Right forelimb (tissue), 1 donor: ENCODE measurements at places on chromosomes 3 and 15.

DNA sequence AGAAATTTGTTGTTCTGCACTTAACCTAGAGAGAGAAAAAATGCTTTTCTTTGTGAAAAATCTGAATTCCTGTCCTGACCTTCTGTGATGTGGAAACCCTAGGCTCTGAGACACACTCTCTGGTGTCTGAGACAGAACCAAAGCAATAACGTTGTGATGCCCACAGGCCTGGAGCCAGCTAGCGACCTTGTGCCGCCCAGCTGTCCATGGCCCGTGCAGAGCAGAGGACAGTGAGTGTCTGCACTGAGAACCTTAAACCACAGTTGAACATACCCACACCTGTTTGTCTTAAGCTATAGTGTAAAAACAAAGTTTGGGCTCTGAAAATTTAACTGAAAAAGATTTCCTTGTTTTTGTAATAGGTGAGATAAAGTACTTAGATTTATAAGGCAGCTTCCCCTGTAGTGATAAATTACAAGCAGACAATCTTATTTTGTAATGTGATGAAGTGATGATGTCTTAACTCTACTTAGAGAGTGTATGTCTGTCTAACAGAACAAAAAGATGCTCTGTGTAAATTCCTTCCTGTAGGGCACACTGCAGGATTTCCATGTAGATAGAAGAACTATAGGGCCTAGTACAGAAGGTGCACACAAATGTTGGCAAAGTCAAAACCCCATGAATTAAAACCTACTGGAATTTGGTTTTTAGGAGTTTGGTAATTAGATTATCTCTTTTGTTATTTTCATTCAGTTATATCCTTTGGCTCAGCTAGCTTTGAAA lies 62.7 kb downstream of the SNRK start:
- no peak for DNase-seq

DNA sequence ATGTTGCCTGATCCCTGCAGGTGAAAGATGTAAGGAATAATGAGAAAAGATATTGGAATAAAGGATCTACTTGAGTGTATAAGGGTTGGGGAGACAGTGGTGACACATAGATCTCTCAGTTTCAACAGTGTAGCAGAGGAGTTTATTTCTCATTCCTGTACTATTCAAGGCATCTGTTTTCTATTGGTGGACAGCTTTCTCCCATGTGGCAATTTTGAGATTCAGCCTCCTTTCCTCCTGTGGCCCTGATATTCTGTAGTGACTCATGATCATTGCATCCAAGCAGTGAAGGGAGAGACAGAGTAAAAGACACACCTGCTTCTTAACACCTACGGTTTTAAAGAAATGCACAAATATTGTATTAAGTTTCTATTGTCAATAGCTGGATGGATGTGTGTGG lies 327.6 kb downstream of the GRM7 start:
- no peak for DNase-seq

DNA sequence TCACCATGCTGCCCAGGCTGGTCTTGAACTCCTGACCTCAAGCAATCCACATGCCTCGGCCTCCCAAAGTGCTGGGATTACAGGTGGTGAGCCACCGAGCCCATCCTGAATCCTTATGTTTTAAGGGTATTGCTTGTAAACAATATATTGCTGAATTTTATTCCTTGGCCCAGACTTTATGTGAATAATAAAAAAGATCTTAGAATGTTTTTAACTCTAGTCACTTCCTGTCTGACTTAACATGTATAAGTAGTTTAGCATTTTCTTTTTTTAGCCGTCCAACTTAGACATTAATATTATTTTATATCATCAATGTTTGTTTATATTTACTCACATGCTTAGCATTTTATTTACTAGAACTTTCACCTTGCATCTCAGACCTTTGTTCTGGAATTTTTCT lies 9.2 kb upstream of the EIF2B5 start:
- DNase-seq = no peak

GRCh38 chr3:124760601-124761000 lies 30.3 kb downstream of the UMPS start:
- DNase-seq = no peak

- DNase-seq = no peak
Observed at GRCh38 chr3:132629928-132630327, 29.7 kb downstream of the ACAD11 start.

DNA sequence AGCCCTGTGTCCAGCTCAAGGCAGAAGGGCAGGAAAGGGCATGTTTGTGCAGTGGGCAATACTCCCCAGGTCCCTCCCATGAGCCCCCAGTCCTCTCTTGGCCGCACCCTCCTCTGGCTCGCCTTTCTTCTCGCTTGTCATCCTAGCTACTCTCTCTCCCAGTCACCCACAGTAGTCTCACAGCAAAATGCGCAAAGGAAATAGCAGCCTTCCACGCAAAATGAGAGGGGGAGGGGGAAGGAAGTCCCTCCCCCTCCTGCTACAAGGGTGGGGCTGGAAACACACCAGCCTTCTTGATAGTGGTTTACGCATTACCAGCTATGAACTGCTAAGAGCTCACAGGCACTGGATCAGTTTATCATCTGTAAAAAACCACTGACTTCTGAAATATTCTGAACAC lies 83.8 kb downstream of the GADL1 start:
- no peak for DNase-seq

DNA sequence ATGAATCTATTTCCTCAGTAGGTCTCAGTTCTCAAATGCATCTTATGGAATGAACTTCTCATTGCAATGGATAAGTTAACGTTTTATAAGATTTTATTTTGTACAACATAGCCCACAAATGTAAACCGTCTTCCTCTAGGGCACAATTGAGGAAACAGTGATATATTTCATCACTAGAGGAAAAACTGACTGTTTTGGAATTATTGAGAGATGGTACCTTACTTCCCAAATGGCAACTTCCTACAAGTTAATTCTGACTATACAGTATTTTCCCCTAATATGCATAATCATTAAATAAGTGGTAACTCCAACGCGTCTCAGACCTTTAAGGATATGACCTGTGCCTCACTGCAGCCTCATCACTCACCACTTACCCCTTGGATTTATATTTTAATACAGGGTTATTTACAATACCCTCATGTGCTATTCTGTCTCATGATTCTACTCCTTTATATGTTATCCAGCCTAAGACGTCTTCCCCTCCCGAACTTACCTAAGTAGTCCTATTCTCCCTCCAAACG lies 13.3 kb downstream of the GABPB1 start:
- no peak for DNase-seq

DNA sequence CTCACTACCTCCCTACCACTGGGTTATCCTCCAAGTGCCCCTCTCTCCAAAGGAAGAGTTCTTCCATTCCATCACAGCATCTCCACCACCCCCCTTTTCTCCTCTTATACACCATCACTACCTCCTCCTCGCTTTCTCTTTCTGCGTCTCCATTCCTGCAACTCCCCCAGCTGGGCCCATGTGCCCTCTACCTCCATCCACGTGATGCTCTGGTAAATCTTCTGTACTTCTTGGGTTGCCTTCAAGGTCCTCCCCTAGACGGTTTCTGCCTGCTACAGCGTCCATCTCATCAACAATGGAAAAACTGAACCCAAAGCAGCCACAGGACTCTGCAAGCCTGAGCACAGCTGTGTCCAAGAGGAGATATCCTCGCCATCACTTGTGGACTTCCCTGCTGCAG lies 129.5 kb upstream of the SLCO3A1 start:
- DNase-seq = no peak

GRCh38 chr3:39103791-39104552 lies 3.5 kb downstream of the GORASP1 start:
- DNase-seq = no peak

DNA sequence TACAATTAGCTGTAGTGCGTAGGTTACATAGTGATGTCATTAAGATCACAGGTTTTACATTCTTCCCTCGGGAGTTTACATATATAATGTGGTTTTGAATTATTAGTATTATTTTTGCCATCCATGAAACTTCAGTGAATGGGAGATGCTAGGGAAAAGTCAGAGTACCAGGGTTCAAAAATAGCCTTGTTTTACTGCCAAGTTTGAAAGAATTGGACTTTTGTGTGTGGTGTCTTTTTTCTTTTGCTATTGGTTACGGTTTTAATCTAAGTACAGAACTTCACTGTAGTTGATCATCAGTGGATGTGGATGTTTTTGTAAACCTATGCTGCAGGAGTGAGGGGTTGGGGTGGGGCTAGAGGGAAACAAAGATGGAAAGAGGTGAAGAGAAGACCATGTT lies 20.7 kb downstream of the SLC25A26 start:
- DNase-seq = no peak

DNA sequence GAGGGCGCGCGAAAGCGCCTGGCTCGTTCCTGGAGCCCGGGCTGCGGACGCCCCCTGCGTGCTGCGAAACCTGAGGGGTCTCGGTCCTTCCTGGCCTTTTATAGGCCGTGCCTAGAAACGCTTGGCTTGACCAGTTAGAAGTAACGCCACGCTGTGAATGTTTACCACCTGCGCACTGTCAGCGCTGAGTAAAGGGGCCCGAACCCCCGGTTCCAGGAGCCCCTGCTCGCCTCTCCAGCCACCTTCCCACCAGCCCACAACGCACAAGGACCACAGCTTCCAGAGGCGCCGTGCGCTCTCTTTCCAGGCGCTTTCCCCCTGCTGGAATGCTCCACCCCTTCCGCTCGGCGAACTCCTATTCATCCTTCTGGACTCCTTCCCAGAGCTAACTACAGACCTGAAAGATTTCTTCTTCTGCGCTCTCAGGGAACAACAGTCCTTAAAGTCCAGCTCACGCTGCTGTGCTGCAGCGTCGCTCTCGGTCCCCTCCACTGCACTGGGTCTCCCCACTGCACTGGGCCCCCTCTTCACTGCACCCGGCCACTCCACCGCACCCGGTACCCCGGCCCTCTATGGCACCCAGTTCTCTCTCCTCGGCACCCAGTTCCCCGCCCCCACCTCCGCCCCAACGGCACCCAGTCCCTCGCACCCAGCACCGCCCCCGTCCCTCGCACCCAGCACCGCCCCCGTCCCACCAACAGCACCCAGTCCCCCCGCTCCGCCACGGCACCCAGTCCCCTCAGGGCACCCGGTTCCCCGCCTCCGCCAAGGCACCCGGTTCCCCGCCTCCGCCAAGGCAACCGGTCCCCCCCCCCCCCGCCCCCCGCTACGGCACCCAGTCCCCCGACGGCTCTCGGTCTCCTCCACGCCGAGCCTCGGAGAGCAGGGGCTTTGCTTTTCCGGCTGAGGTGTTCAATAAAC lies 69.8 kb downstream of the SQOR start:
- no peak for DNase-seq

GRCh38 chr3:184556582-184557347 lies 4.8 kb upstream of the EPHB3 start:
- DNase-seq = no peak

GRCh38 chr3:70527026-70527425 lies 214.6 kb upstream of the MDFIC2 start:
- no peak for DNase-seq

DNA sequence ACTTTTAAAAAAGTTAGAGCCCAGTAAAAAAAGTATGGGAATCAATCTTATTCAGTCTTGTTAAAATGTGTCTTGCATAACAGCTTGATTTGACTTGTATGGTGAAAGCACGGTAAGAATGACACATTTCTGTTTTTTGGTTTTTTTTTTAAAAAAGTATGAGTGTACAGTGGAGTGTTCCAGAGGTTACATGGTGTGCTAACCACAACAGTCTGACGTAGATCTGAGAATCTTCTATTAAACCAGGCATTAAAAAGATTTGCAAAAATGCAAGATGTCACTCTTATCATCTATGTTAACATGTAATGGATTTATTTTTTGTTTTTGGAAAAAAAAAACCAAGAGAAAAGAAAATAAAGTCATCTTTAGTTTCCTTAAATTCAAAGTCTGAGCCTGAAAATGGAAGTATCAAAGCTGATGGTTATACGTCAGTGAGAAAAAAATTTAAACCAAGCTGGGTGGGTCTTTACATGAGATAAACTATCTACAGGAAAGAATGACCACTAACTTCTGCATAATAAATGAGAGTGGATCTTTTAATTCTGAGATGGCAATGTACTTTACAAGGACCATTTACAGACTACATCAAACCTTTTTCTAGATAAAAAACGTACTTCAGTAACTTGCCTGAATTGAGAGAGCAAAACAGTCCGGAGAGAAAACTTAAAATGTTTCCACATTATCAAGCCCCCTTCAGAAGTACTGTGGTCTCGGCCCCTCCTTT lies 1.6 kb downstream of the GABPB1 start:
- DNase-seq = no peak

GRCh38 chr15:41878355-41878699 lies 15.5 kb downstream of the SPTBN5 start:
- DNase-seq = no peak

DNA sequence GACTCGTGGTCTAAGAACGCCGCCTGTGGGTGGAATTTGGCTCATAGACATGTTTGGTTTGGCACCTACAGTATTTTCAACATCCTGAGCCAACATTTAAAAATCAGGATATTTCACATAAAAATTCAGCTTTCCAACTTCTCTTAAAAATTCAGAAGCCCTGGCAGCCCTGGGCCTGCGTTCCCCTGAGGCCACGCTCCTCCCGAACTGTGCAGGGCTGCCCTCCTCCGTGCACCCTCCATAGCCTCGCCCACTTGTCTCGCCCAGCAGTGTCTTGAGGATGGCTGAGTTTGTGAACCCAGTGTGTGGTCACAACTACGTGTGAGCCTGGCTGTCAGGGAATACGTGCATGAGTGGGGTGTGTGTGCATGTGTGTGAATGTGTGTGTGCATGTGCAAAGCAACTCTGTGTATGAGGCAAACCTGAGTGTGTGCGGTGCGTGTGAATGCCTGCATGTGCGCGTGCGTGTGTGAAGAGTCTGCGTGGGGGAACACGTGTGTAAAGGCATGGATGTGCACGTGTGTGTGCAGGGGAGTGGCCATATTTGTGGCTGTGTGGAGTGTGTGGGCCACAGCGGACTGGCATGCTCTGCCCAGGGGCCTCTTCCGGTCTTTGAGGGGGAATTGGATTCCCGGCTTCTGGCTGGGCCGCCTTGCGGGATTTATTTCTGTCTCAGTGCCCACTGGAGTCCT lies 30.9 kb downstream of the PTH1R start:
- DNase-seq = peak; percentile 72

DNA sequence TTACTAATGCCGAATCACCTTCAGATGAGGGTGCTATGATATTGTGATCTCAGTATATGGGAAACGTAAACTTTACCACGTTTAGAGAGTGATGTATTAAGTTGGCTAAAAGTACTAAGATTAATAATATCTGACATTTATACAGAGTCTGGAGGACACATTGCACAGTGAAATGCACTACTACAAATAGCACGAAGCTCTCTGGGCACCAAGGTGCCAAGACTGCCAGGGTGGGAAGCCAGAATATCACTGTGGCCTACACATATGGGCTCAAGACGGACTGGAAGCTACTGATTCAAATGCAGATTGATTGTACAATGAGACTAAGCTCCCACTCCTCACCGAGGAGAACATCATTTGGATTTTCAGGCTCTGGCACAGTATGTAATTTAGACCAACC lies 113.3 kb upstream of the LIPC start:
- no peak for DNase-seq
